Activated CD8-positive, alpha-beta memory T cell treated with anti-CD3 and anti-CD28 coated beads for 4 hours (primary cell): ENCODE measurements at places on chromosomes 7 and 10.

GRCh38 chr10:26593896-26594295, 103.6 kb upstream of the PDSS1 start:
- DNase-seq = no peak

DNA sequence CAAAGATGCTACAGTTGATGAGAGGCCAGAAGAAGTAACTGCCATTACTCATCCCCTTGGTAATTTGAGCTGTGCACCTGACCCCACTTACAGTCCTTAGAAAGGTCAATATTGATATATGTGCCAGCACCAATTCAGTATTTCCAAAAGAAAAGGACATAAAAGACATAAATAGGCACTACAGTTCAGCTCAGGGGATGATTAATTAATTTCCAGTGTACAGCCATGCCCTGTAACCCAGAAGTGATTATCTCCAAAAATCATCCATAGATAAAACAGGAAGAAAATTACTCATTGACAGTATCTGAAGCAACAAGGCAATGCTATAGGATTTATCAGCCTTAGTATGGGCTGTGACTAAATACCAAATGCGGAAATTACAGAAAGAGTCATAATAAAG, 82.4 kb downstream of the PHYHIPL start:
- no peak for DNase-seq

DNA sequence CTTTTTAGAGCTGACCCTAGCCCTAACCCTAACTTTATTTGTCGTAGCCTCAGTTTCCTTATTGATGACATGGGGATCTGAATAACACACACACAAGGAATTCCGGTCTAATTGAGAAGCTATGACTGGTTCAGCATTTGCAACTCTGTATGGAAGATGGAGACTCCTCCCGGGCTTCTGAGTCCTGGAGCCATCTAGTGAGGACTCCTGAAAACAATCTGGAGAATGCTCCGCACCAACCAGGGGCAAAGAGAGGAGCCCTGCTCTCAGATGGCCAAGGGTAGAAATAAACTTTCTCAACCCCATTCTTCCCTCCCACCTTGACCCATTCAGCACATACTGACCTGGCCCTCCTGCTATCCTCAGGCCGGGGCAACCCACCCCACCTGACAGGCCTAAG, 26.4 kb downstream of the MBL2 start:
- no peak for DNase-seq

GRCh38 chr7:80785961-80786536, 132.8 kb downstream of the SEMA3C start:
- no peak for DNase-seq

DNA sequence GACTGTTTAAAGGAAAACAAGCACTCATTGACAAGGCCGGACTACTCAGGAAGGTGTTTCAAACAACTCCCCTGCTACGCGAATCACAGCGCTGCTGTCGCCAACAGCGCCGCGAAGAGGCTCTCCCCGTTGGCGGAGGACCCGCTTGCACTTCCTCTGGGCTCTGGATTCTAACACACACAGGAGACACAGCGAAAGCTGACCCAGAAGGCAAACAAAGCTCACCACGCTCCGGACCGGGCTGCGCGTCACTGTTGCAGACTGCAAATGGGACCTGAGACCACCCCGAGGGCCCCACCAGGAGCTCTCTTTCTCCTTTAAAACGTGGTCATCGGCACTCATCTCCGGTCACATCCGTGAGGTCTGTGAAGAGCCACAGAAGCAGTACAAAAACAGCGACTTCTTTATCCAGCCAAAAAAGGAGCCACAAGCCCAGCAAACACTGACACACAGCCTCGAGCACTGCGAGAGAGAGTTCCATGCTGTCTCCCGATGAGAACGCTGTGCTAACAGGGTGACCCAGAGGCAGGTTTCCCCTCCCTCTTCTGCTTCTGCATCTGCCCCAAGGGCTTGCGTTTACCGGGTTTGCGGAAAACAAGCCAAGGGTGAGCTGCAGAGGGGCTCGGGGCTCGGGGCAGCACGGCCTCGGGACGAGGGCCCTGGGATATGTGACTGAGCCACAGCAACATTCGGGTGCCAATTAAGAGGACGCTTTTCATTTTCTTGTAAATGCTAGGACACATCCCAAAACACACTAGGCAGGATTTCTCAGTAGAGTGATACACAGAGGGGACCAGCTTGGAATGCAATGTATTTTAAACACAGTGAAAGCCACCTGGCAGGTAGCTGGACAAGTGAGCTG, 41.3 kb downstream of the AMZ1 start:
- no peak for DNase-seq

DNA sequence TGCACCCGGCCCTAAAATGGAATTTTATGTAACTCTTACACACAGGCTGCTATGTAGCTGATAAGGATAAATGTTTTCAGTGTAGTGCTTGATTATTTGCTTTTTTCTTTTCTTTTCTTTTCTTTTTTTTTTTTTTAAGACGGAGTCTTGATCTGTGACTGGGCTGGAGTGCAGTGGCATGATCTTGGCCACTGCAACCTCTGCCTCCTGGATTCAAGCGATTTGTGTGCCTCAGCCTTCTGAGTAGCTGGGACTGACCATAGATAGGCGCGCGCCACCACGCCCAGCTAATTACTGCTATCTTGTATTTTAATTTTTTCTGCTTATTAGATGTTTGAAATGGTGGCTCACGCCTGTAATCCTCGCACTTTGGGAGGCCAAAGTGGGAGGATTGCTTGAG, 3.4 kb downstream of the RABGEF1 start:
- no peak for DNase-seq

DNA sequence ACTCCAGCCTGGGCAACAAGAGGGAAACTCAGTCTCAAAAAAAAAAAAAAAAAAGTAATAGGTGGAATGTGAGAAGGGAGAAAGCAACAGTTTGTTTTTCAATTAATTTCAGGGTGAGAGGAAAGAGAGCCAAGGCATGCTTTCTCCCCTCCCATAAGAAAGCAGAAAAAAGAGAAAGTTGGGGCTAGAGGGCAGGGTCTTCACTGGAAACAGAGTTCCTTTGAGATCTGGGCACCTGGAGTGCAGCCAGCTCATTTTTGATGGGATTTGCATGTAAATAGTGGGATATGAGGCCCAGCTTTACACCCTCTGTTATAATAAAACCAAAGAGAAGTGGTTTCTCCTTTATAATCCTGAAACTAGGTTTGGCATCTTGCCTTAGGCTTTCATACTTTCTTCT, 13.8 kb upstream of the STOX1 start:
- DNase-seq = no peak

DNA sequence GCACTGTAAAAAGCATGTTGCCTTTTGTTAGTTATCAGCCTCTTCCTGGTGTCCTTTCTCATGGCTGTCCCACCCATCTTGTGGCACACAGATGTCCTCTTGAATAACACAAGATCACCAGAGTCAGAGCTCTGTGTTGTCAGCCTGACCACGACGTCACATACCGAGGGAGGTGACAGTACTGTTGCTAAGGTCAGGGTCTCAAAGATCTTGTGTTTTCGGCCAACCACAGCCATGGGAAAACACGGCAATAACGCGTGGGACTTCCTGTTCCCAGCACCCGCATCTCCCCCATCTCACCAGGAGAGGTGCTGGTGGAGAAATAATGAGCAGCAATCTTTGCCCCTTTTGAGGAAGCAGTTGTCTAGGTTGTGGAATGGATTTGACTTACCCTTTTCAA, 40.4 kb downstream of the NPVF start:
- no peak for DNase-seq

DNA sequence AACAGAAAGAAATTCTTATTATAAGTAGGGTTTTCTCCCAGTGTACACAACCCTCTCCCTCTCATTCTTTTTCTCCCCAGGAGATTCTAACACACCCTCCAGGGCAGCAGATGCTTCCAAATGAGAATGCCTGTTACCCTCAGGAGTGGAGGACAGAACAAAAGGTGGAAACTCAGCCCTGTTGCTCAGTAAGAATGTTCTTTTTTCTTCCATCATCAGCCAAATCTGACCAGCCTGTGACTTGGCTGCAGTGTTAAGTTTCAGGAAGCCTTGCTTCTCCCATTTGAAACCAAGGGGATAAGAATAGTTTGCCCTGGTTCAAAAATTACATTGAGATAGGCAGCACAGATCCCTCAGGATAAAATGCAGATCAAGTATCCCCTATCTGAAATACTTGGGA, 77.5 kb upstream of the EEPD1 start:
- no peak for DNase-seq

DNA sequence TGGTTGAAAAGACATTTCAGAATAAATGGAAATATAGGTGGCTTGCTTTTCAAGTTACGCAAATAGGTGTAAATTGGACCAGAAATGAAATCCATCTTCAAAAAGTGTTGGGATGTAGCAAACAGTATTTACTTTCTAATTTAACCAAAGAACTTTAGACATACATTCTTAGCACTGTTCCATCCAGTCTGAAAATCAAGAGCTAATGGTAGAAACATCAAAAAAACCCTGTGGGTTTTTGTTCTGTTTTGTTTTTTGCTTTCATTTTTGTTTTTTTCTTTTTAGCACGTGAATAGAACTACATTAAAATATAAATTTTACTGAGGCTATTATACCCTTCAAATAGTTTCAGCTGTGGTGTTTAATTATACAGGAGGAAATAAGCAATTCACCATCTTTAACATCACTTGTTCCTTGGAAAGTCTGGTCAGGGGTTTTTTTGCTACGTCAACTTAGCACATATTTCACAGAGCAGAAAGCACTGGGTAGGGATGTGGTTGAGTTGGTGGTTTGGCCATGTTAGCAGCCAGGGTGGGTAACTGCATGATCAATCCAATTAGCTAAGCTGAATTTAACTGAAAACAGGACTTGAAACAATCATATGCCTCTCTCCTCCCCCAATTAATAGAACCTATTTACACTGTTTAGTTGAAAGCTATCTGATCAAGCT, 275.4 kb upstream of the PFKP start:
- no peak for DNase-seq

- DNase-seq = no peak
Measured at GRCh38 chr10:101611096-101611905, 23.2 kb downstream of the DPCD start.

GRCh38 chr10:102242118-102242485, 790 bp upstream of the PITX3 start:
- DNase-seq = no peak

DNA sequence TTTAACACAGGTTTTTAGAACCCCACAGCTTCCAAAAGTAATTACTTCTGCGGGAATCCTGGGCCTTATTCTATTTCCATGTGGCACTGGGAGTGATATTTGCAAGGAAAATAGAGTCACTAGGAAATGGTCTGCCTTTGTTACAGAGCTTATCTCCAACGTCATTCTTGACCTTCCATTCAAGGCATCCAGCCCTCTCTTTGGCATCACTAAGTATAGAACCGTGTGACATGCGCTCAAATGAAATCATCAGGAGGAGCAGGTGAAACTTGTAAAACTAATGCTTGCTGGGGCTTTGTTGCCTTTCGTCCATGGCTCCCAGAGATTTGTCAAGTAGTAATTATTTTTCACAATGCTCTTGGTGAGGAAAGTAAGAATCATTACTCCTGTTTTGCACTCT, 73.4 kb downstream of the PAPSS2 start:
- DNase-seq = no peak

DNA sequence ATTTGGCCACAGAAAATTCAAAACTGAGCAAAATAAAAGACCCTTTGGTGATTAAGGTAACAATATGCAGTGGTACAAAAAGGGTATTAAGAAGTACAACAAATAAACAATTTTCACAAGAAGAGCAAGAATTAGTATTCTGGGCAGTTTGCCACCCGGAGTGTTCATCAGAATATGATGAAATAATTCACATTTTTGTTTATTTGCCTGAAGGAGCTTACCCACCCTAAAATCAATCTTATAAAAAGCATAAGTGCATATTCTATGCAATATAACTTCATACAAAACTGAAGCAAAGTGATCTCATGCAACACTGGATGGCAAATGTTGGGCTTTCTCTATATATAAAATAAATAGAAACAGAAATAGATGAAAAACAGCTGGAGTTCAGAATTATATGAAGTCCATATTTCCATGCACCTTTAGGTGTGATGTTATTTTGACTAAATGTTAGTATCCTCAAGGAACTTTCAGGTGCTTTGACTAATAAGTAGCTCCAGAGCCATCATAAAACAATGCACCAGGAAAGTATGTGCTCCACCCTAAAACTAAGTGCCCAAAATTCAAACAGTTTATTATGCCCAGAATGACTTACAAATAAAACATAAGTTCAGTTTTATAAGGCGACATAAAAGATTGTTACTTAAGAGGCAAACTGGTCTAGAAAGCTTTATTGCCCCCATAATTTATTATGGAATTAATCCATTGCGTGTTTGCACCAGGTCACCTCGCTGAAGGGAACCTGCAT, 474.3 kb downstream of the SEMA3D start:
- DNase-seq = no peak

DNA sequence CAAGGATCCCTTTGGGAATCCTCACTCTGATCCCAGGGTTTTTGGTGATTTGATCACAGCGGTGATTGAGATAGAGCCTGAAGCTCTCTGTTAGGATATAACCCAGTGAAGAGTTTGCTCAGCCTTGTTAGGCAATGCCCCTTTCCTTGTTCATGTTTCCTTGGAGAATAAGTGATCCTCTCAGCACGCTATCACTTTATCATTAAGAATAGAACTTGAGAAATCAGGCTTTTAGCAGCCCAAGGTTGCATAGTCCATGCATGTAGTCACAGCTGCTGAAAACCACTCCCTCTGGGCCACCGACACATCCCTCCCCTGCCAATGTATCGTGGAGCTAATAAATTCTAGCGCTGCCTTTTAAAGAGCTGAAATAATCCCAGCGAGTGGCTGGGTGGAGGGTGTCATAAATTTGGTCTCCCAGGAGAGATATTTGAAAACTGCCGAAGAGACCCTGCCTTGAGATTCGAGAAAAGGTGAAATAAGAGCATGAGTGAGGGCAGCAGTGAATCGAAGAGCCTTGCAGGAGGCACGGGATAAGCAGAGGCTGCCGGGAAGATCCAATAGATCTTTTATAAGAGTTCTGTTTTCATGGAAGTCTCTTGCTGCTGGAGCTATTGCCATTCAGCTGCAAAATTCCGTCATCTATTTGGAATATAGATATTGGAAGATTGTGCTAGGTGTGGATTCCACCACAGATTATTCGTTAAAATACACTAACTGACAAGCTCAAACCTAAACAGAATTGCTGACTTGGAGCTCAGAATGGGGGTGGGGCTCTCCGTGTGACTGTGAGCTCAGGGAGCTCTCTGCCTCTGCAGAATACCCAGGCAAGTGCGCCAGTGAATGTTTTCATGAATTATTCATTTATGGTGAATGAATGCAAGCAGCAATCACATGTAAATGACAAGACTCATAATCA, 249.8 kb downstream of the TRIL start:
- no peak for DNase-seq

DNA sequence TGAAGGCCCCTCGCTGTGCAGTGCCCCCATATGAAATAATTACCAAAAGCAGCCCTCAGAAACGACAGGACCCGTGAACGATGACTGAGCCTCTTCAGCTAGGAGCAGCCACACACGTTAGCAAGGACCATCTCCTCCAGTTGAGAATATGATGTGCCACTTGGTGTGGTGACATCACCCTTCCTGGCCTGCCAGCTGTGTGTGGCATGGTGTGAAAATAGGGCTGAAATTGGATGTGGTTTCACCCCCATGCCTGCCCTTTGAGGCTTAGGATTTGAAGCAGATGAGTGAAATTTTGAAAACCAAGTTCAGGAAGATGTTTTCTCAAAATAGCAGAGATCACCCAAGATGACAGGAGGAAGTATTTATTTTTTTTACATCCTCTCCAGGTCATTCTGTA, 49.1 kb upstream of the BTBD16 start:
- no peak for DNase-seq
